IPS DF 6.9 (cell line): ENCODE measurements at places on chromosomes 2 and 18.

DNA sequence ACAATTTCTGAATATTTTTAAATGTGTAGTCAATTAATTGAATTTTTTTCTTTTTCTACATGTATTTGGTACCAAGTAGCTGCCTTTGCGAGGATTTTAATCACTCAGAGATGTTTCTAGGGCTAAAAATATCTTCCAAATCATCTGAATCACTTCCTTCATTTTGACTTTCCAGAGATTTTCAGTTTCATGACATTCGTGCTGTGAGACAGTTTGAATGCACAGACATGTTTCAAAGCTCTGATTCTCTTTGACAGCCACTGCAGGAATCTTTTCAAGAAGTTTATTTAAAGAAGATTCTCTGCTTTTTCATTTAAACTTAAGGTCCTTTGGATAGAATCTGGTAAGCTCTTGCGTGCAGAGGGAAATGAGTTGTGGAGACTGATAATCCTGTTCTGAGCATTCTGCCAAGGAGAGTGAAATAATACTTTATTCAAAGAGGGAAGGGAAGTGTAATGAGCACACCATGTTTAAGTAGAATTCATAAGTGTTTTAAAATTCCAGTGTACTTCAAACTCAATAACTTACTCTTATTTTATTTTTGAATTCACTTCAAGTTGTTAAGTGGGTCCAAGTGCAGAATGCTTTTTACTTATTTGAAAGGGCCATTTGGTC, 9.7 kb downstream of the CYBRD1 start:
- no peak for DNase-seq

GRCh38 chr2:200862532-200863000, 1.9 kb downstream of the CLK1 start:
- no peak for DNase-seq

- DNase-seq = peak; percentile 85
Observed at GRCh38 chr18:59070181-59070912, 69.3 kb upstream of the SEC11C start.

GRCh38 chr2:117949806-117950205, 64.1 kb downstream of the CCDC93 start:
- no peak for DNase-seq

DNA sequence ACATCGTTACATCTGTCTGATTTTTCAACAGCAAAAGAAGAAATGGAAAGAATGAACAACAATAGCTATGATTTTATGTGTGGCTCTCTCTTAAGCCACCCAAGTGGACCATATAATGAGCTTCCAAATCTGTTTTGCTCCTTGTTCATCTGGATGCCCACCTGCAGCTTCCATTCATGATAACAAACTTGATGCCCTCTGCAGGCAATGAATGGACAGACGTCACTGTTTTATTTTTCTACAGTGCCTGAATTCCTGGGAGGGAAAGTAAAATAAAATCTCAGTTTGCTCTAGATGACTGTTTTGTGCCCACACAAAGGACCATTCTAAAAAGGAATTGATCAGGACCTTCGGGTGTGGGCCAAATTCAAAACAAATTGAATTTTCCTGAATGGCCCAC, 5.0 kb downstream of the MREG start:
- no peak for DNase-seq

GRCh38 chr2:151159109-151159662, 102.5 kb downstream of the RBM43 start:
- no peak for DNase-seq
